ENCODE measurements at places on chromosomes 1 and 21. TPM values are rescaled to one million over a fixed set of nuclear protein-coding genes. Genes with fewer than 3 reads are reported as not detected.

- no peak for DNase-seq
Observed at GRCh38 chr1:115463347-115463746, 125.3 kb upstream of the NGF start.

GRCh38 chr1:43270421-43271095 is 775 bp downstream of the TMEM125 start:
- DNase-seq = no peak

DNA sequence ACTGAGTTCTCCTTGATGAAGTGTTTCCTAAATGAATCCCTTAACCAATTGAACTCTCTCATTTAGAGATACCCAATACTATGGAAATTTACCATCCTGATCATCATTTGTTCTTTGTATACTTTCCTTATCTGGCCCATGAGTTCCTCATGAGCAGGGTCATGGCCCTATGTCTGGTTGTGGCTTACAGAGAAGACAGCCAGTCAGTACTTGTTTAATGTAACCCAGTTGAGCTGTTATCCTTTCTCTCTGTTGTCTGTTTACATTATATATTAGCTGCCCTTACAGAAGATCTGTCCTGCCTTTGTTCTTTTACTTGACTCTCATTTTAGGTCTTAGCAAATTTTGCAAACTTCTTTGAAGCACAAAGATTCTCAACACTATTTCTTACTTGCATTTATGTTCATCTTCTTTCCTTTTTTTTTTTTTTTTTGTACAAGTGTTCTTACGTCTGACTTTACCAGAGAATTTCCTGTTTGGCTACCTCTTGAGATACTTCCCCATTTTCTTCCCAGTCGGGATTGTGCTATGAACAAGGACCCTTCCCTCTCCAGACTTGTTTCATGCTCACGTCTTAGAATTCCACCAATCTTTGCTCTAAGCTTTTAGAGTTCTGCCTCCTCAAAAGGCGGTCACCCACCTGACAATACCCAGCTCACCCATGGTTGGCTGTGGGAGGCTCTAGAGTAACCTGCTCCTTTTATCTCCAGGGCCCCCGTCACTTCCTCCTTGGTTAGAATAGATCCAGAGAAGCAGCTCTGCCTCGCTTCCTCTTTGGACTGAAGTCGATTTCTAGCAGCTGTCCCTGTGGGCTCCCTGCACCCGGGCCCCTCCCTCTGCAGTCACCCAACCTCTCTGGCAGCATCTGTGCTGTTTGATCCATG is 53.6 kb upstream of the RUNX1 start:
- DNase-seq = no peak

GRCh38 chr1:245246433-245246832 is 91.6 kb downstream of the KIF26B start:
- no peak for DNase-seq

GRCh38 chr1:54405898-54406293 is 298 bp downstream of the SSBP3 start:
- no peak for DNase-seq

GRCh38 chr1:196608390-196609369 is at the start of gene KCNT2:
Gene KCNT2, minus strand, starts transcription at chr1:196608440. Its CDS starts 131 bp downstream, at chr1:196608309.
- no peak for DNase-seq

The PM20D1 gene
- total RNA-seq = 0.63 TPM

The CELA3A gene
- 2.4 TPM for total RNA-seq

All from omental fat pad (tissue), 4 donors.